ENCODE measurements at places on chromosomes 1 and 21.

- DNase-seq, result no peak
Observed at GRCh38 chr1:228413241-228414010, 3.2 kb downstream of the TRIM17 start.

DNA sequence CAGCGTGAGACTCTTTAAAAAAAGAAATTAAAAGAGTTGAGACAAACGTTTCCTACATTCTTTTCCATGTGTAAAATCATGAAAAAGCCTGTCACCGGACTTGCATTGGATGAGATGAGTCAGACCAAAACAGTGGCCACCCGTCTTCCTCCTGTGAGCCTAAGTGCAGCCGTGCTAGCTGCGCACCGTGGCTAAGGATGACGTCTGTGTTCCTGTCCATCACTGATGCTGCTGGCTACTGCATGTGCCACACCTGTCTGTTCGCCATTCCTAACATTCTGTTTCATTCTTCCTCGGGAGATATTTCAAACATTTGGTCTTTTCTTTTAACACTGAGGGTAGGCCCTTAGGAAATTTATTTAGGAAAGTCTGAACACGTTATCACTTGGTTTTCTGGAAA is 31.2 kb downstream of the IFNAR1 start:
- no peak for DNase-seq

- peak; percentile 80 for DNase-seq
Observed at GRCh38 chr1:28956038-28956464, 41.7 kb downstream of the EPB41 start.

DNA sequence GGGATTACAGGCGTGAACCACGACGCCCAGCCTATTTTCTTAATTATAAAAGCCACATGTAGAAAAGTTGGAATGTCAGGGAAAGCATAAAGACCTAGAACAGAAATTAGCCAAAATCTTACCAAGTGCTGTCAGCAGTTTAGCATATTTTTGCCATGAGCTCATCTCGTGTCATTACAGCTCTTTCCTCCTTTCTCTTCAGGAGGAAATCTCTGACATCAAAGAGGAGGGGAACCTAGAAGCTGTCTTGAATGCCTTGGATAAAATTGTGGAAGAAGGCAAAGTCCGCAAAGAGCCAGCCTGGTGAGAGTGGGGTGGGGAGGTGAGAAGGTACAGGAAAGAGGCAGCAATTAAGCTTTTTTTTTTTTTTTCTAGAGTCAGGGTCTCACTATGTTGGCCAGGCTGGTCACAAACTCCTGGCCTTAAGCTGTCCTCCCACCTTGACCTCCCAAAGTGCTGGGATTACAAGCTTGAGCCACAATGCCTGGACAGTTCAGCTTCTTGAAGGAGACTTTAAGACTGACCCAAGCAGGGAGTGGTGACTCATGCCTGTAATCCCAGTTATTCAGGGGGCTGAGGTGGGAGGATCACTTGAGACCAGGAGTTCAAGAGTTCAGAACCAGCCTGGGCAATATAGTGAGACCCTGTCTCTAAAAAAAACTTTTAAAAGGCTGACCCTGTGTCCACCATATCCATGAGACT is 8.4 kb upstream of the BGLAP start:
- no peak for DNase-seq

All from NCI-H1436 (cell line).